ENCODE measurements at places on chromosomes 2 and 18.

DNA sequence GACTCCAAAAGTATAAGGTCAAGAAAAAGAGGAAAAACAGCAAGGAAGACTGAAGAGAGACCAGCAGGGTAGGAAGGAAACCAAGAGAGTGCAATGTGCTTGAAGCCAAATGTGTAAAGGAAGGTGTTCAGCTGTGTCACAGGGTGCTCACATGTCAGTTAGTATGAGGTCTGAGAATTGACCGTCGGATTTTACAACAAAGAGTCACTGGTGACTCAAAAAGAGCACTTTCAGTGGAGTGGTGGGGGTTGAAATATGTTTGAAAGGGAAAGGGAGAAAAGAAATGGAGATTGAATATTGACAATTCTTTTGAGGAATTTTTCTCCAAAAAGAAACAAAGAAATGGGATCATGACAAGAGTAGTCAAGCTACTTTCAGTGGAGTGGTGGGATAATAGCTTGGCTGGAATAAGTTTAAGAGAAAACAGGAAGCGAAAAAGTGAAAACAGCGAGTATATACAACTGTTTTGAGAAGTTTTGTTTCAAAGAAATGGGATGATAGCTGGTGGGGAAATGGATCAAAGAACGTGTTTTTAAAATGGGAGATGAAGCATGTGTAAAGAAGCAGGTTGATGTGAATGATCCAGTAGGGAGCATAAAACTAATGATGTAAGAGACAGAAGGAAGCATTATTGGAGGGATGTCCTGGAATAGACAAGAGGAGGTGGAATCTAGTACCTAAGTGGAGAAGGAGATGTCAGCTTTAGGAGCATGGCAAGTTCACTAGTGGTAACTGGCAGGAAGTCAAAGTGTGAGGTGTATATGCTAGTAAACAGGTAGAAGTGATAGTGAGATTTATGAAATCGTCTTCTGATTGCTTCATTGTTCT lies 3.6 kb upstream of the TSPYL6 start:
- no peak for DNase-seq

DNA sequence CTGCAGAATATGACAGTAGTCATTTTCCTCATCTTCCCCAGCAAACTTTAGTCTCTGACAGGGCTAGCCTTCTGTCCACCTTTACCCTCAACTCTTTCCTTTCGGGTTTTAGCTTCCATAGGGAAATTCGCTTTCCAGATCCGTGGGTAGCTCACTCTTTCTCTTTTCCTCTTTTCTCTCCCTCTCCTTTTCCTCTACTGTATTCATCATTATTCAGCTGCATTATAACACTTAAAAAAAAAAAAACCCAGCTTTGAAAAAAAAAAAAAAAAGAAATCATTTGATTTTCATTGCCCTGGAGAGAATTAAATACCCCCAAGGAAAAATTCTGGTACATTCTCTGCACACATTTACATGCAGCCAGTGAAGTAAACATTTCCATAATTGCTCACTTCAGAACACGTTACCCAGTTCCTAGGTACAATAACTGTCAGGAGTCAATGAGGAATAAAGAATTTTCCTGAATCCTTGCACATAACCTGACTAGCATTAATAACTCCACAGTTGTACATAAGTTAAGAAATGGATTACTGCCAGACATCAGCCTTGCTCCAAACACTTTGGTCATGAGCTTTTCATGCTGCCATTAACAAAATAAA lies 63.5 kb downstream of the ZNF521 start:
- DNase-seq = no peak

GRCh38 chr2:163681745-163682144 lies 54.1 kb downstream of the FIGN start:
- no peak for DNase-seq

GRCh38 chr2:174248187-174248997 lies at the start of gene OLA1:
Gene OLA1, minus strand, starts transcription at chr2:174248532. Its CDS starts 1,717 bp downstream, at chr2:174246815.
- peak; percentile 92 for DNase-seq

GRCh38 chr2:6995391-6996097 lies 78.3 kb downstream of the RNF144A start:
- DNase-seq = no peak

GRCh38 chr2:70894765-70895164 lies 40.9 kb upstream of the ATP6V1B1 start:
- DNase-seq = no peak

DNA sequence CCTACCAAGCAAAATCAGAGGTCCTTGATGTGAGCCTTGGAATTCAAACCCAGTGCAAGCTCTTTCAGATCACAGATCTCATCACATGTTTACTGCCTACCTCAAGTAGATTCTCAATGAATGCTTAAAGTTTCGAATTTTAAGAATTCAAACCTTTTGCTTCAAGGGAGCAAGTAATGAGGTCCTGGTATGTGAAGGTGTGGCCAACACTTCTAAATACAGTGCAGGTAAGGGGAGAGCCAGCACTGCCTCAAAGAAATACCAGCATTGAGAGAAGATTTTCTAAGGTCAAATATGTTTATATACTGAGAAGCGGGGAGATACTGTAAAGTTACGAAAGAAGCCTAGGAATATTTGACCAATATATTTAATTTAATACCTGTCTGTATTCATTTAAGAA lies 19.7 kb upstream of the RNF152 start:
- no peak for DNase-seq

DNA sequence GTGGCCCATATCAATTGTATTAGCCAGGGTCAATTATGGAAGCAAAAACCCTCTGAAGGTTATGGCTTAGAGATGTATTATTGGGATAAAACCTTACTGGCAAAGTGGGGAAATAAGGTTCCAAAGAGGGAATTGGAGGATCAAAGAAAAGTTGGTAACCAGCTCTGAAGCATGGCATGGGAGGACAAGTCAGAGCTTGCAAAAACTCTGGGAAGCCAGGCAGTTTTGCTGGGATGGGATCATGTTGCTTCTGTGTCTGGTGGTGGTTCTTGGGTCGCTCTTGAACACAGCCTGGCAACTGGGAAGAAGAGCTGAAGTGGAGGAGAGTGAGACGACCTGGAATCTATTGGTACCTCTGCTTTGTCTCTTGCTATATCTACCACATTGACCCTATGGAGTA lies 162.6 kb downstream of the PMAIP1 start:
- DNase-seq = no peak

DNA sequence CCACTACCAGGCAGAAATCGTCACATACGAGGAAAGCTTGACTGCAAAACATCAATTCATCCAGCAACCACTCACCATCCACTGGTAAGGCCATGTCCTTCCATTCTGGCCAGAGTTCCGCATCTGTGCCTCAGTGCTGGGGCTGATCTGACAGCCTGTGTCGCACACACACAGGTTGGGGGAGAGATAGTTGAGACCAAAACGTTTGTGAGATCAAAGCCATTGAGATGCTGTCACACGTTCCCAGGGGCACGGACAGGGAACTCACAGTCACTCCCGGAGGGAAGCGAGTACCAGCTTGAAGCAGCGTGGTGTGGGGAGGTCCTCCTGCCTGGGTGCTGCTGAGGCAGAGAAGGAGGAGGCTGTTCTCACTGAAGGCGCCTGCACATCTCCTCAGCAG lies 458.5 kb upstream of the SALL3 start:
- no peak for DNase-seq

DNA sequence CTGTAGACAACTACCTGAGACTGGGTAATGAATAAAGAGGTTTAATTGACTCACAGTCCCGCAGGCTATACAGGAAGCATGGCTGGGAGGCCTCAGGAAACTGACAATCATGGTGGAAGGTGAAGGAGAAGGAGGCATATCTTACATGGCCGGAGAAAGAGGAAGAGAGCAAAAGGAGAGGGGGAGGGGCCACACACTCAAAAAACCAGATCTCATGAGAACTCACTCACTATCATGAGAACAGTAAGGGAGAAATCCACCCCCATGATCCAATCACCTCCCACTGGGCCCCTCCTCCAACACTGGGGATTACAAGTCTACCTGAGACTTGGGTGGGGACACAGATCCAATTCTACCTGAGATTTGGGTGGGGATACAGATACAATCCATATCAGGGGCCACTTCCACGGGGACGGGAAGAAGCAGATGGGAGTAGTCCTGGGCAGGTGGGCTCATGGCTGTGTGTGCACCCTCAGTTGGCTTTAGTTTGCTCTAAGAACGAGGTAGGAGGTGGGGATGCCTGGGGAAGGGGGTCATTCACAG lies 9.9 kb downstream of the MAB21L4 start:
- DNase-seq = no peak

- DNase-seq = peak; percentile 26
Observed at GRCh38 chr2:117785740-117786139, 28.8 kb upstream of the DDX18 start.

DNA sequence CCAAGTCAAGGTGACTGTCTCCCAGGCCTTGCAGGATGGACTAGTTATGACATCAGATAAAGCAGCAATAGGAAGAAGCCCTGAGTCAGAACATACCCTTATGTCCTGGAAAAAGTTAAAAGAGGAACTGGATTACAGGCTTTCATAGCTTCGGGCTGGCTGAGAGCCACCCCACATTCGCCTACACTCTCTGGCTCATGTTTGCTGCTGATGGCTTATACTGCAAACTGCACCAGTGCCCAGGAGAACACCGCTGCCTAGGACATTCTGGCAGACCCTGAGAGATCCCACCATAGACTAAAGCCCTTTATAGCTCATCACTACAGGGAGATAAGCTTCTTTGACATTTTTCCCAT lies 20.3 kb downstream of the SLC8A1 start:
- no peak for DNase-seq

GRCh38 chr18:5173646-5174045 lies 23.4 kb downstream of the AKAIN1 start:
- DNase-seq = no peak

DNA sequence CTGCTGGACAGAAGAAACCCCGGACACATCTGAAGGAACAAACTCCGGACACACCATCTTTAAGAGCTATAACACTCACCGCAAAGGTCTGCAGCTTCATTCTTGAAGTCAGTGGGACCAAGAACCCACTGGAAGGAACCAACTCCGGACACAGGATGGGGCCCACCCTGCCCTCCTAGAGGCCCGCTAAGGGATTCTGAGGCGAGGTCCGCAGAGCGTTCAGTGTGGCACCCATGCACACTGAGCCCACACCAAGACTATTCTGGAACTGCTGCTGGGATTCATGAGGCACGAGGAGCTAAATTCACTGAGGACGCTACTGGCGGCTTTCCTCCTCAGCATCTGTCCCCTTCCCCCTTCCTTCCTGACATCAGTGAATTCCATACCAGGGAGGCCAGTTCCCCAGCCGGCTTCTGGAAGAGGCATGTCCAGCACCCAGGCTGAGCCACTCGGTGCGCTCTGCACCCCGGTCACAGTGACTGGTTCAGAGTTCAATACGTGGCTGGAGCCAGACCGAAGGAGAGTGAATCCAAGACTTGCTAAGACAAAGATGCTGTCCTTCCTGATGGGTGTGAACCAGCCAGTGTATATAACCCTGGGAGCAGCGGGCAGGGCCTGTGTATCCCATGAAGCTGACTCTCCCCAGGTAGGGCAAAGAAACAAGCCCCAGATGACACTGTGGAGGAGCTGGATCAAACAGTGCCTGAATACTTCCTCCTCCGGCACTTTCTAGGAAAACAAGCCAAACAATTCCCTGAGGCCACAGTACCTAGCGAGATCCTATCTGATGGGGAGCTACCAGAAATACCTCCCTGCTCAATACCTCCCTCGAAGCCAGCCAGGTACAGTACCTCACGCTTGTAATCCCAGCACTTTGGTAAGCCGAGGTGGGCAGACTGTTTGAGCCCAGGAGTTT lies 11.1 kb downstream of the HDAC4 start:
- DNase-seq = no peak

DNA sequence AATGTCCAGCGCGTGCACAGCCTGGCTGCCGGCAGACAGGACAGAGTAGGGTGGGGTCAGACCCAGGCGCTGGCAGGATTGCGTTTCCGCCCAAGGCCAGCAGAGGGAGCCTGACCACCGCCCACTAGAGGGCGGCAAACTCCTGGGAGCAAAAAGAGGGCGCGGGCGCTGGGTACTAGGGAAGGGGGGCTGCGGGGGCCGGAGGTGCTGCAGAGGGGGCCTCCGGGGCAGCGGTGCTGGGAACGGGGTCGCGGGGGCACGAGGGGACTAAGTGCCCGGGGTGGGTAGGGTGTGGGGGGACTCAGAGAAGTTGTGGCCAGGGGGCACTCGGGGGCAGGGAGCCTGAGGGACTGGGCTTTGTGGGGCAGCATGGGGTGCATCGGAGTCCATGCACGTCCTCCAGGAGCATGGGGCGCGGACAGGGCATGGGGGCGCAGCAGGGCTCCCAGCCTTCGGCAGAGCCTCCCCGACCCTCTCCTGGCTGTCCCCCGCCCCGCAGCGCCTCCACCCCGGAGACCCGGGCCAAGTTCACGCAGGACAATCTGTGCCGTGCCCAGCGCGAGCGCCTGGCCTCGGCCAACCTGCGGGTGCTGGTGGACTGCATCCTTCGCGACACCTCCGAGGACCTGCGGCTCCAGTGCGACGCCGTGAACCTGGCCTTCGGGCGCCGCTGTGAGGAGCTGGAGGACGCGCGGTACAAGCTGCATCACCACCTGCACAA lies 3.2 kb downstream of the TEKT4 start:
- no peak for DNase-seq

DNA sequence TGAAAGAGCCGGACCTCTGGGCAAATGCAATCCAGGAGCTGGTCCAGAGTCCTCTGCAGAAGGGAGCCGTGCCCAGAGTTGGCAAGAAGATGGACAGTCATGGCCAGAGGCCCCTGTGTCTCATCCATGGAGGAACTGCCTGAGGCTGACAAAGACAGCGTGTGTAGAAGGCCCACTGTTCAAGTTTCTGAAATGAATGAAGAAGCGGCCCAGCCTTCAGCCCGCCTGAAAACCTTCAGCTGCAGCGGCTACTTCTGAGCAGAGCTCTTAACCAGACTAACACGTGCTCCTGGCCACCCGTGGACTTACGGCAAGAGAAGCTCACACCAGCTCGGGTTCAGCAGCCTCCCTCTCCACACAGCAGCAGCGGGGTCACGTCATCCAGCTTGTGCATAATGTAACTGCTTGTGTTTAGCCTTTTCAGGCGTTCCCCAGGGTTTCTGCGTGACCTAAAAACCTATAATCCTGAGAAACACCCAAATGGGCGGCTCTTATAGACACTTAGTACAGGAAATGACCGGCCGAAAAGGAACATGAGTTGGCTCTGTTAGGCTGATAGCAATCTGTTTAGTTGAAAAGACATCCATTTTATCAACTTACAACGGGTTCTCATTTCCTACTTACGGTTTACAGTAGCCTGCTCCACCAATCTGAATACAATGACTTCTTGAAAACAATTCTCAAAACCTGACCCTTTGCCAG lies at the start of gene FAM124B:
TSS of gene FAM124B (minus strand) at position 467 of the 702 bp plus-strand sequence. CDS start at position 128, 339 bp downstream.
- DNase-seq = no peak

DNA sequence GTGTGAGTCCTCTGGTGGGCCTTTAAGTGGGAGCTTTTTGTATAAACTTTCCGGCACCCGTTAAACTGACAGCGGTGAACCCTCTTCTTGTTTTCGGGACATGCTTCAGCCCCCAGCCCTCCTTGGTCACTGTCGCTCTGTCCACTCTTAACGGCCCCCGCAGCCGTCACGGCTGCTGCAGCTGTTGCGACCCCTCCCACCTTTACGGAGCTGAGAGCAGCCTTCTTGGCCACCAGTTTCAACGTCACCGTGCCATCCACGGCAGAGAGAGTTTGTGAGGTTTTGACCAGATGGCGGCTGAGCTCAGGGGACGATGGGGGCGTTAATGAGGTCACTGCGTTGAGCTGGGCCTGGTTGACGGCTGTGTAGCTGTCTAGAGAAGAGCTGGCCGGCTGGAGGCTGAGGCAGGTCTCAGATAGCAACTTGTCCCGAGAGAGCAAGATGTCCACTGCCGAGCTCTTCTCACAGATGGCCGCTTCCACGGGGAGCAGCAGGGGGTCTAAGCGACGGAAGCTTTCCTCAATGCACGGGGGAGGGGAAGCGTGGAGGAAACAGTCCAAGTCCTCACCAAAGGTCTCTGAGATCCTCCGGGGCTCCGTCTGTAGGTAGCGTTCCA lies 41.9 kb downstream of the KLF7 start:
- DNase-seq = no peak

- no peak for DNase-seq
Observed at GRCh38 chr2:224524657-224525056, 60.5 kb downstream of the CUL3 start.

All from memory B cell (primary cell).